Glutamatergic neuron (in vitro differentiated cells): ENCODE measurements at places on chromosomes 1 and 21. TPM values are rescaled to one million over a fixed set of nuclear protein-coding genes. Genes with fewer than 3 reads are reported as not detected.

Gene GBP5
- not detected for total RNA-seq

Gene FMO4
- total RNA-seq = 0.56 TPM

Gene BLACAT1
- total RNA-seq = 1.1 TPM

Gene PLA2G2A
- not detected for total RNA-seq

Gene PDC
- not detected for total RNA-seq

DNA sequence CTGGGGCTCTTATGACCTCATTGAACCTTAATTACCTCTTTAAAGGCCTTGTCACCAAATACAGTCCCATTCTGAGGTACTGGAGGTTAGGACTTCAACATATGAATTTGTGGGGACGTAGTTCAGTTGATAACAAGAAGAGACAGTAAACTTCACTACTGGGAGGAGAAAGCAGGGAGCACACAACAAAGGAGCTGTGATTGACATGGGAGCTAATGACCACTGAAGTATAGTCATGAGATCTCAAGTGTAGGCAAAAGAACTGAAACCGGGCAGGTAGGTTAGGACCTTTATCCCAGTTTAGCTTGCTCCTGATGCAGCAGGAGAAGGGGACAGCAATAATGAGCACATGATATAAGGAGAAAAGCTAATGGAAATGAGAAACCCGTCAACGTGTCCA, 11.8 kb upstream of the MAB21L3 start:
- no peak for DNase-seq

- DNase-seq = no peak
Measured at GRCh38 chr21:25615880-25616279, 8.6 kb upstream of the MRPL39 start.

DNA sequence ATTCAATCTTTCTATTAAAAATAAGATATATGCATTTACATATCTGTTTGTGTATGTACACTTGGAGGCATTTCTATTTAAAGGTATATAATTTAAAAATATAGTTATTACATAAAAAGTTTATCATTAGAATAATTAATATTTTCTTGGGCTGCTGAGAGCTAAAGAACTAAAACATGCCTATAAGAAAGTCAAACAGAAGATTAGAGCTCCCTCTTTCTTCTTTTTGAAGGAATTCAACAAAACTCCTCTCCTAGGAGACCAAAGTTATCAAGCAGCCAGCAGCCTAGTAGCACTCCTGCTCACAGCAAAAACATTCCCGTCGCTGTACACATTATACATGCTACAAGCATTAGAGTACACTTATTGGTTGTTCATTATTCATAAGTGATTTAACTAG, 216.4 kb downstream of the VAV3 start:
- no peak for DNase-seq

GRCh38 chr1:119874186-119874585, 22.1 kb downstream of the ADAM30 start:
- DNase-seq = no peak

DNA sequence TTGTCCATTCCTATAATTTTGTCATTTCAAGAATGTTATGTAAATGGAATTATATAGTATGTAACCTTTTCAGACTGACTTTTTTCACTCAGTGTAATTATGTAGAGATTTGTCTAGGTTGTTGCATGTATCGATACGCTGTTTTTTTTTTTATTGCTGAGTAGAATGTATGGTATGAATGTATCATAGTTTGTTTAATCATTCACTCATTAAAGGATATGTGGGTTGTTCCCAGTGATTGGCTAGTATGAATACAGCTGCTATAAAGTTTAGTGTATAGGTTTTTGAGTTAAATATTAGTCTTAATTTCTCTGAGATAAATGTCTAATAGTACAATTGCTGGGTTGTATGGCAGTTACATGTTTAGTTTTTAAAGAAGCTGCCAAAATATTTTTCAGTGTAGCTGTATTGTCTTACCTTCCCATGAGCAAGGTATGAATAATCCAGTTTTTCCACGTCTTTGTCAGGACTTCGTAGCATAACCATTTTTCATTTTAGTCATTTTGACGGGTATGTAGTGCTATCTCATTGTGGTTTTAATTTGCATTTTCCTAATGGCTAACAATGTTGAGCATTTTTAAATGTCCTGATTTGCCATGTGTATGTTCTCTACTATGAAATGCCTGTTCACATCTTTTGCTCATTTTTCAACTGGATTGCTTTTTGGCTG, 22.4 kb downstream of the CASQ2 start:
- DNase-seq = no peak

DNA sequence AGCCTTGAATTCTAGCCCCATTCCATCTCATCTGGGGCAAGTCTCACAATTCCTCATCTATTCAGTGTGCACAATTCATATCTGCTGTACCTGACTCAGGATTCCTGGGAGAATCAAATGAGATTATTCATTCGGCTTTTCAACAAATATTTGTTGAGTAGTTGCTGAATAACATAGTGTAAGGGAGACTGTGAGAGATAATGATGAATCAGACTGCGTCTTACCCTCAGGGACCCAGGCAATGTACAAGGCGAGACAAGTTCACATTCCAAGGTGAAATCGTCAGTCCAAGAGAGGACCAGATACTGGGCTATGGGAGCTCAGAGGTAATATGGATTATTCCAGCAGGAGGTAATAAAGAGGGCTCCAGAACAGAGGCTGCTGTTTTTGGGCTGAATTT, 67.8 kb upstream of the SMYD2 start:
- DNase-seq = no peak

DNA sequence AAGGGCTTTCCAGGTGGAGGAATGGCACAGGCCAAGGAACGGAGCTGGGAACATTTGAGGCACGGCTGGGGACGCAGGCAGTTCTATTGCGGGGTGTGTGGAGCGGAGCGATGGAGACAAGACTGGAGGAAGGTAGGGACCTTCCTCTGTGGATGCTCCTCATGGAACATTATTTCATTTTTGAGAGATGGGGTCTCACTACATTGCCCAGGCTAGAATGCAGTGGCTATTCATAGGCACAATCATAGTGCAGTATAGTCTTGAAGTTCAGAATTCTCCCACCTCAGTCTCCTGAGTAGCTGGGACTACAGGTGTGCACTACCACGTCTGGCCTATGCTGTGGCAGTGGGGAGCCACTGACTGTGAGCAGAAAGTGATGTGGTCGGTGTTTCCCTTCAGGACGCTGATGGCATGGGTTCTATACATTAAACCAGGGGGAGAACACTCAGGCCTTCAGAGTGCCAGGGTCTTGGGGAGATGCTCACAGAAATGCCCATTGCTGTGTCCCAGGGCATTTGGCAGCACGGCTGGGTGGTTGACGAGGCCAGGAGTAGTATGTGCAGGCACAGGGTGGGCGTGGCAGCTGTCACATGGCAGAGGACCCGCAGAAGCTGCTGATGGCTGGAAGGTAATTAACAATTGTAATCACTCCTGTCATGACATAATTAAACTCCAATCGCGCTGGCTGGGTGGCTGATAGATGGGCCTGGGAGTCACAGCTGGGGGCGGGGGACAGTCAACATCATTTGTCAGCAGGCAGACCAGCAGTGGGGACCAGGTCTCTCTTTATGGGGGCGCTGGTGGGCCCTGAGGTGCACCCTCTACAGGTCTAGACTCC, 40.8 kb upstream of the ACOT11 start:
- DNase-seq = no peak

GRCh38 chr1:18921516-18922251, 19.3 kb upstream of the ALDH4A1 start:
- DNase-seq = no peak

DNA sequence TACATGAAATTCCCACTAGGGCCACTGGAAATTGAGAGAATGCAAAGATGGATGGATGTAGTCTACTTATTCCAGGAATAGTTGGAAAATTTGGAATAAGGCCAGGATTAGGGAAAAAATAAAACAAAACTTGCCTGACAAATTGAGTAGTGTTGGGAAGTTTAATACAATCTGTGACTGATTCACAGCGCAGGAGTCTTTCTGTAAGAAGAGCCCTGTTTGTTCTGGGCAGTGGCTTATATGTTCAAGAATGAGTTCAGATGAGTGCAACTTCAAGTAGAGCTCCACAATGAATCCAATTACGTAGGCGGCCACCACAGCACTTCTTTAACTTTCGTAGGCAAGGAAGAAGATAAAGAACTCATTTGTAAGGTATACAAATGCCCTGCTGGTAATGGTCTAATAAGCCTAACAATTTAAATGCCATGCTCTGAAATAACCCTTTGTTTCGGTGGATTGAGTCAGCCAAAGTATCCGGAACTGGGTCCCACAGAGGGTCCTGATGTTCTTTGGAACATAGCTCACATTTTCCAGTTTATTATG, 47.1 kb upstream of the KCNE1 start:
- no peak for DNase-seq

- DNase-seq = no peak
Measured at GRCh38 chr21:15514073-15514946, 215.5 kb upstream of the USP25 start.

GRCh38 chr1:162682013-162682419, 49.8 kb downstream of the DDR2 start:
- DNase-seq = no peak

DNA sequence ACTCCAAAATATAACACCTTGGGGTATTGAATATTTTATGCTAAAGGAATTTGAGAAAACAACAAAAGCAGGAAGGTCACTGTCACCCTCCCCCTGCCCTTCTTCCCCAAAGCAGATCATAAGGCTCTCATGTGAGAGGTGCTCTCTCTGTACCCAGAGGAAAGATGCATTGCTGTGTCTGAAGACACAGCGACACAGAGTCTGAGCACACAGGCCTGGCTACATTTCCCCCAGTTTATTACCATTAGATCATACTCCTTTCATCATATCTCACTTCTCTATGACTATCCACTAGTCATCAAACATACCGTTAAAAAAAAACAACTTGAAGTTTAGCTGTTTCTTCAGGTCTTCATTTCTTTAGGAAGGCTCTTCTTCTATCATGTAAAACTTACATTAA, 127.1 kb downstream of the PPIAL4G start:
- DNase-seq = no peak

GRCh38 chr1:66747501-66747900, 4.8 kb upstream of the DYNLT5 start:
- no peak for DNase-seq
